NCI-H2107 (cell line): ENCODE measurements at places on chromosomes 3 and 15.

- no peak for DNase-seq
Measured at GRCh38 chr3:27666708-27667107, 55.4 kb downstream of the EOMES start.

- no peak for DNase-seq
Measured at GRCh38 chr3:190585805-190586630, 72.1 kb downstream of the IL1RAP start.

GRCh38 chr3:113179235-113179824 lies 32.0 kb upstream of the BOC start:
- DNase-seq, result peak; percentile 37

DNA sequence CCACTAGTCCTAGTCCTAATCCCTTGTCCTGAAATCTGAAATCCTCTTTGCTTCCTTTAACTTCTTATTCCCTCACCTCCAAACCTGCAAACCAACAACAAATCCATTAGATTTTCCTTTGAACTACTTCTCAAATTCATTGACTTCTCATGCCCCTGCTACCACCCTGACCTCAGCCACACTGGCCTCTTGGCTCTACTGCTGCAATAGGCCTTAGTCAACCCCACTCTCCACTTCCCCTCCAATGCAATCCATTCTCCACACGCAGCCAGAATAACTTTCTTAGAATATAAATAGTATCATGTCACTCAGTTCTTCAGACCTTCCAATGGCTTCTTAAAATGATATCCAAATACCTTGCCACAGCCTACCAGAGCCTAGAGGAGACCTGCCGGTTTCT lies 131.1 kb upstream of the GADL1 start:
- no peak for DNase-seq

DNA sequence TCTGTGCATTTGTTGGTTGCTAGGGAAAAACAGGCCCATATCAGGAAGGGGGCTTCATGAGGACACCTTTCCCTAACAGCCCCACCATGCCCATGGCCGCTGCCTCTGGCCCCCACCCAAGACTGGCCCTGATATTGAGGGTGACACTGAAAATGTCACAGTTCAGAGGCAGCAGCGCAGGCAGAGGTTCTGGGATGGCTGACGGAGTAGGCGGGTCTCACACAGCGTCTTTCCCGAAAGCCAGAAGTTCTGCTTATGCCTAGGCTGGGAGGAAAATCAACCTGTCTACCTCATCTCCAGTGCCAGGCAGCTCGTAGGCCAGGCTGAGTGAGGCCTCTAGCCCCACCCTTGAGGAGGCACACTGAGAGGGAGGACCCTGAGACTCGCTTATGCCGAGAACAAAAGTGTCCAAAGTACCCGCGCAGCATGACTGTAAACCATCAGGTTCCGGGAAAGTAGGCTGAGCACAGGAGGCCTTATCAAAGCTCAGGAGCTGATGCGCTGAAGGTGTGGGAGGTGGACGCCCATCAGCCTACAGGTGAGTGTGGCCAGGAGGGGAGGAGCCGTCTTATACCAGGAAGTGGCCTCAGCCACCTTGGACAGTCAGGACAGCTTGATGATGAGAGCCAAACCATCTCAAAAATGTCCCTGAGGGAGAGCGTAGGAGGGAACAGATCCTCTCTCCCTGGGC lies 27.5 kb downstream of the GRAMD2A start:
- no peak for DNase-seq

DNA sequence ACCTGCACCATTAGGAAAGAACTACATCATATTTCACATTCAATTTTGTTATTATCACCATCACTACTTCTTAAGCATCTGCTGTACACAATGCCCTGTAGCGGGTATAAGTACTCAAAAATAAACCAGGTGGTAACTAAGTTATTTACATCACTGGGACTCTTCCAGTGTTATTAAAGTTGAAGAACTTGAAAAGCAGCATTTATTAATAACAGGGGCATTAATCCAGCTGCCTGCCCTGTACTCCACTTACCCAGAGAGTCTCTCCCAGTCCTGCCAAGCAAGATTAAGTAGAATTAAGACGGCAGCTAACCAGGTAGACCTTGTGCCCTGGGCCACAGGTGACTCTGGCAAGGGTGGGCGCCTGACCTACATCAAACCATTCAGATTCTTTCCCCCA lies 65.2 kb downstream of the FHIT start:
- no peak for DNase-seq

GRCh38 chr15:93296759-93297500 lies 207.9 kb upstream of the RGMA start:
- no peak for DNase-seq

DNA sequence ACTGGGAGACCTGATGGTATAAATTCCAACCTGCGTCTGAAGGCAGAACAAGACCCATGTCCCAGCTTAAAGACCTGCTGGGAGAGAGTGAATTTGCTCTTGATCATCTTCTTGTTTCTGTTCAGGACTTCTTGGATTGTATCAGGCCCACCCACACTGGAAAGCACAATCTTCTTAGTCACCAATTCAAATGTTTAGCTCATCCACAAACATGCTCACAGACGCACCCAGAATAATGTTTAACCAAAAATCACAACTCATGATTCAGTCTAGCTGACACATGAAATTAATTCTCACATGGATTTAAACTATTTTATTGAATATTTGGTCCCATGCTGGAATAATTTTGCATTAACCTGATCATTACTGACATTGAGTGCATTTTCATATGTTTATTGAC lies 37.8 kb upstream of the GOLGA6L2 start:
- DNase-seq, result no peak

GRCh38 chr3:89107461-89108290 lies at the start of gene EPHA3:
EPHA3 (plus strand) TSS chr3:89107621; CDS start chr3:89107749, 128 bp downstream.
- peak; percentile 8 for DNase-seq

GRCh38 chr3:141484701-141485287 lies 2.0 kb upstream of the RASA2 start:
- DNase-seq, result no peak

- DNase-seq, result no peak
Measured at GRCh38 chr3:138681463-138682220, 73.1 kb downstream of the FAIM start.

DNA sequence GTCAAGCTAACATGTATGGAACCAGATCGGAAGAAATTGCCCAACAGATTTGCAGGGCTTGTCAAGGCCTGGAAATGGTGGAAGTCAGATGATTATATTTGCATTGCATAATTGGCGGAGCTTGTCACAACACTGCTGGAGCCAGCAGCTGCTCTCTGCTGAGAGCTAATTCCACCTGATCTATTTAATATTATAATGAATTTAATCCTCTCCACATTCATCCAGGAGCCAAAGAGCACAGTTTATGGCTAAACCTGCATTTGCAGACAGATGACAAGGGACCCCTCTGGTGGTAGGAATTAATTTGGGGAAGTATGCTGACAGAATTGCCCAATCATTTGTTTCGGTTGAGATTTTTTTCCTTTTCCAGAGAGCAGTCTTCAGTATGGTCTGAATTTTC lies 730.2 kb downstream of the TUSC7 start:
- DNase-seq, result no peak

GRCh38 chr15:94793641-94794040 lies 562.3 kb downstream of the MCTP2 start:
- DNase-seq, result no peak

- no peak for DNase-seq
Measured at GRCh38 chr15:93882141-93882540, 349.2 kb upstream of the MCTP2 start.

DNA sequence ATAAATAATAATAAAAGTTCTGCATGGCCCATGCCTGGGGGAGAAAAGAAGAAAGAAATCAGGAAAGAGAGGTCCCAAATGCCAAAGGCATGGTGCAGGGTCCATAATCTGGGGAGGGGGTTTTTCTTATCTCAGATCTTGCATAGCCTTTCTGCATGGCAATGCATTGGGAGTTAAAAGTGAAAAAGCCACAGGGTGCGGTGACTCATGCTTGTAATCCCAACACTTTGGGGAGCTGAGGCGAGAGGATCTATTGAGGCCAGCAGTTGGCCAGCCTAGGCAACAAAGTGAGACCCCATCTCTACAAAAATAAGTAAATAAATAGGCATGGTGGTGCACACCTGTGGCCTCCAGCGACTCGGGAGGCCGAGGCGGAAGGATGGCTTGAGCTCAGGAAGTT lies 76.8 kb upstream of the GATA2 start:
- DNase-seq, result no peak

GRCh38 chr3:53750253-53751210 lies 95.7 kb downstream of the CHDH start:
- DNase-seq, result no peak

GRCh38 chr15:64222573-64223366 lies 59.9 kb upstream of the PPIB start:
- DNase-seq, result no peak

- DNase-seq, result no peak
Measured at GRCh38 chr15:78050826-78051225, 26.7 kb downstream of the TBC1D2B start.

DNA sequence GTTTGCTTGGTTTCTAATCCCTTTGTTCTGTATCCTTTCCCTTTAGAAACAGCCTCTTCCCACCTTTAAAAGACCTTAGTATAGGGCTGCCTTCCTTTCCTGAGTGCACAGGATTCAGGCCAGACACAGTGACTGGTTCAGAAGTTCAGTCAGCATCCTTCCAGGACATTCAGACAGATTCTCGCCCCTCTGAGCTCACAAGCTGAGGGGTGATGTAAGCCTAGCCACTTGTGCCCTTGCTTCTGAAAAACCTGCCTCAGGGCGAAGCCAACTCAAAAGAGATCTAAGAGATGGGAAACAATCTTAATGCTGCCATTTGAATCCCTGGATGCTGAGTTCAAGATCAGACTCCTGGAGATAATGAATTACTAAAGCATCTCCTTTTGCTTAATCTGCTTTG lies 6.7 kb upstream of the NSMCE3 start:
- no peak for DNase-seq

GRCh38 chr3:68249265-68249664 lies 594.9 kb upstream of the SUCLG2 start:
- no peak for DNase-seq
